ENCODE measurements at places on chromosomes 7 and 10.
A peak's percentile ranks its signal among the peaks of the same experiment; 100 is the strongest.

GRCh38 chr7:138632384-138632783 is 68.8 kb downstream of the SVOPL start:
- no peak for DNase-seq

GRCh38 chr10:125082881-125083575 is 77.3 kb downstream of the CTBP2 start:
- no peak for DNase-seq

GRCh38 chr7:155487509-155488482 is 29.9 kb downstream of the EN2 start:
- DNase-seq, result no peak

GRCh38 chr7:117780832-117781231 is 92.4 kb downstream of the CTTNBP2 start:
- DNase-seq, result no peak

- DNase-seq, result peak; percentile 4
Observed at GRCh38 chr10:91389636-91390512, 20.3 kb upstream of the HECTD2 start.

DNA sequence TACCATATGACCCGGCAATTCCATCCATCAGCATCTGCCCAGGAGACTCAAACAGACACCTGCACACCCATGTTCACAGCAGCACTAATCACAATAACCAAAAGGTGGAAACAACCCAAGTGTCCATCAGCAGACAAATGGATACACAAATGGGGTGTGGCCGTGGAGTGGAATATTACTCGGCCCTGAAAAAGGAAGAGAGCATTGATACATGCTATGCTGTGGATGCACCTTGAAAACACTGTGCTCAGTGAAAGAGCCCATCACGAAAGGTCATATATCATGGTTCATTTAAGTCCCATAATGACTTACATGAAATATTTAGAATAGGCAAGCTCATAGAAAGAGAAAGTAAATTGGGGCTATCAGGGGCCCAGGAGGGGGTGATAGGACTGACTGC is 57.5 kb upstream of the DNAAF5 start:
- no peak for DNase-seq

- DNase-seq, result no peak
Observed at GRCh38 chr7:100680576-100681271, 7.2 kb downstream of the GNB2 start.

DNA sequence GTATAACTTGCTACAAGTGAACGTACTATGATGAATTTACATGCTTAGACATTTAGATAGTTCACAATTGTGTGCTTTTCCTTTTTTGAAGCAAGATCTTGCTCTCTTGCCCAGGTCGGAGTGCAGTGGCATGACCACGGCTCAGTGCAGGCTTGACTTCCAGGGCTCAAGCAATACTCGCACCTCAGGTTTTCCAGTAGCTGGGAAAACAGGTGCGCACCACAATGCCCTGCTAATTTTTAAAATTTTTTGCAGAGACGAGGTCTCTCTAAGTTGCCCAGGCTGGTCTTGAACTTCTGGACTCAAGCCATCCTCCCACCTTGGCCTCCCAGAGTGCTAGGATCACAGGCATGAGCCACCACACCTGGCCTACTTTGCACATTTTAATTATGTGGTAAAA is 1.8 kb downstream of the GPR15LG start:
- no peak for DNase-seq

GRCh38 chr7:37069336-37069735 is 345.0 kb upstream of the AOAH start:
- no peak for DNase-seq

DNA sequence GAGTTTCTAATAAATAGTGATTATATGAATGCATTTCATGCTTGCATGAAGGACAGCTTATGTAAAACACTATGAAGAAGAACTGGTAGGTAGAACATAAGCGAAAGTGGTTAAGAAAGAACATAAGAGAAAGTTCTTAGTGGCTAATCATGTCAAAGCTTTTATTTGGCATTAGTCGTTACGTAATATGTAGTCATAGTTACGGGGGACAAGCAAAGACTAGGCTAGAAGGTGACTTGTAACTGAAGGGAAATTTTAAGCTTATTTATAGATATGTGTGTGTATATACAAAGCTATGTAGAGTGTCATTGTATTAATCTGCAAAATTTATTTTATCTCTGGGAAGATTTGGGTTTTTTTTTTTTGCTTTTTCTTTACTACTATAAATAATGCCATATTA is 36.9 kb downstream of the CAPZA2 start:
- no peak for DNase-seq

GRCh38 chr7:117896339-117896738 is 23.1 kb upstream of the CTTNBP2 start:
- no peak for DNase-seq

DNA sequence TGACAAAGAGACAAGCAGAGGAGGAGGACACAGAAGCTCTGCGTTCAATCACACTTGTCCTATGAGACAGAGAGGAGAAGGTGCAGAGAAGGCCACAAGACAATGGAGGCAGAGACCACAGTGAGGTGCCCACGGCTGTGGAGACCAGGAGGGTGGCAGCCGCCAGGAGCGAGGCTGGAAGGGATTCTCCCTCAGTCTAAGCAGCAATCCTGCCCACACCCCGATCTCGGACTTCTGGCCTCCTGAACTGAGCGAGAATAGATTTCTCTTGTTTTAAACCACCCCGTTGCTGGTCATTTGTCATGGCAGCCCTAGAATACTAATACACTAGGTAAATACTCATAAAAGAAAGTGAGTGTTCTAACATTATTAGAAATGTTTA is 92.1 kb downstream of the CYTH3 start:
- DNase-seq, result no peak

GRCh38 chr7:2199528-2199927 is 33.2 kb downstream of the MAD1L1 start:
- DNase-seq, result no peak

DNA sequence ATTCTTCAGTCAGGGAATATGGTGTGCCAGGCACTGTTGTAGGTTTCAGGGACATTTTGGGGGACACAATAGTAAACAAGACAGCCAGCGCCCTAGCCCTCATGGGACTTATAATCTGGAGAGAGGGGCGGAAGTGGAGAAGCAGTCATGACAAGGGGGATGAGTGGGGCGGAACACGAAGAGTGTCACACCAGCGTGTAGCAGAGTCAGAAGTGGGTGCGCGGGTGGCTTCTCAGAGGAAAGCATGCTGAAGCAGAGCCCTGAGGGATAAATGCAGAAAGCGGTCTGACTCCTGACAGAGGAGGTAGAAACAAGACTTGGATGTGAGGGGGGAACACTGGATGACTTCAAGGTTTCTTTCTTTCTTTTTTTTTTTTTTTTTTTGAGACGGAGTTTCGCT is 160.3 kb upstream of the LYZL2 start:
- DNase-seq, result no peak

GRCh38 chr7:96855691-96856090 is 146.0 kb upstream of the SEM1 start:
- no peak for DNase-seq

DNA sequence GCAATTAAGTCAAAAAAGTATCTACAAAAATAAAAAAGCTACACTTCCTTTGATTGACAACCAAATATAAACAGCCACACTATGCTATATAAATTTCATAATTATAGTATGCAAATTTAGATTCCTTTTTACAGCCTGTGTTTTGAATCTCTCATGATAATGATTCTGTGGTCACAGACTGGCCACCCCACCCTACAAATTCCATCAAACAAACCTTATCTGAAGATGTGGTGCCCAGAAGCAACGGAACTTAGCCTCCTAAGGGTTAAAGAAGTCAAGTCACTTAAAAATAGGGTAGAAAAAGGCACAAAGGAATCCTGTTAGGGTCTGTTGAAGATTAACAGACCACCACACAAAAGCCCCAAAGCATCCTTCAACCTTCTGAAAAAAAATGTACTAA is 351.8 kb downstream of the INHBA start:
- no peak for DNase-seq
